Posterior vena cava (tissue), 2 donors: ENCODE measurements at places on chromosomes 12 and 14.

- DNase-seq: peak; percentile 64
These were observed 1.1 kb downstream of the CCDC91 start for GRCh38 chr12:28191051-28192048.

DNA sequence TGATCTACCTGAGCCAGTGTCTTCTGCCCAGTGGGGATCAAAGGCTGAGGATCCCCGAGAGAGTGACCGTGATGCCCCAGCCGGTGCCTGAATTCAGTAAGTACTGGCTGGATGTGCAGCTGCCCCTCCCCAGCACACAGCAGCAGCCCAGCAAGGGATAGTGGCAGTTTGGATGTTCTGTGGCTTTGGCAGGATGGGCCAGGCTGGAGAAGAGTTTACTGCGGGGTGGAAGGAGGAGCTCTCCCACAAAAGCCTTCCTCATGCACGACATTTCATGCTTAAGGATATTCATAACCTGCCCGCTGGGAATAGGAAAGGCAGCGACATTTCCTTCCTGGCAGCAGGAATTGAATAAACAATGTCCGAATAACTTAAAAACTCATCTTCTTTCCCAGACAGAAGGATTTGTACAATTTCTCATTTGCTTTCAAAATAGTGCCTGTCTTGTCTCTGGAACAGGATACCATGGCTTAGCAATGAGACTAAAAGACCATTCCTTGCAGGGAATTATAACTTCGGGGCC is 135.6 kb upstream of the PRMT8 start:
- DNase-seq: no peak

DNA sequence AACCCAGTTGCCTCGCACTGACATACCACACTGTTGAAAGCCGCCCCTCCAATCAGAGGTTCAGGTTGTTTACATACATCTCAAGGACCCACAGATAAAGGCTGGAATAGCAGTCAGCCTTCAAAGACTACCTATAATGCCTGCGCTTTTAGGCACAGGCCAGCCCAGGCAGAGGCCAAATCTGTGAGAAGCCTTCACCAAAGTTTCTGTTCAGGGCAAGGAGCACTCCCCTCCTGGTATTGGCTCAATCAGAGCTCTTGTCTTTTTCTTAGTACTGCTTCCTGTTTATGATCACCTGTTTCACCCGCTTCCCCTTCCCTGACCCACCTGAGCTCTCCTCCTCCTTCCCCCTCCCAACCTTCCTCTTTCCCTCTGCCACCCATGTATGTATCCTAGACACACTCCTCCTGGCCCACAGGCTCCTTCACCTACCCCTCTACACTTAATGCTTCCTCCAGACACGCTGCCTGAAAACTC is 34.8 kb downstream of the DUSP16 start:
- DNase-seq: no peak

DNA sequence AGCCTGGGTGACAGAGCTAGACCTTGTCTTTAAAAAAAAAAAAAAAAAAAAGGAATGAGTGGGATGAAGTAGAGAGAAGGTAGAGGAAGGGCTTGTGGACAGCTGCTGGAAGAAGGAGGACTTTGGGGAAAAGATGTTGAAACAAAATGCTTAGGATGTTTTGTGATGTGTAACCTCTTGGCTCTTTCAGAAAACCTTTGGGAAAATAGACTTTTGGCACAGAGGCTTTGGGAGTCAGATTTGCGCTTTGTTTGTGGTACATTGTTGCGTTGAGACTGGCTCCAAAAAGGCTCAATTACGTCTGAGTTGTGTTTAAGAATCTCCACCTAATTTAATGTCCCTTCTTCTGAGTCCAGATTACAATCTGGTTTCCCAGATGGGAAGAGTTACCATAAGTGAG is 32.9 kb upstream of the SPTLC2 start:
- no peak for DNase-seq
